ENCODE measurements at places on chromosomes 3 and 15.
A peak's percentile ranks its signal among the peaks of the same experiment; 100 is the strongest.

GRCh38 chr3:100260081-100260684 is 609 bp upstream of the TBC1D23 start:
- no peak for DNase-seq

- DNase-seq = no peak
Measured at GRCh38 chr3:86990734-86991481, at the start of gene VGLL3. Gene VGLL3 (minus strand): TSS chr3:86991149. CDS start chr3:86990743, 406 bp downstream.

- DNase-seq = no peak
Measured at GRCh38 chr15:73753250-73754130, at the start of gene INSYN1. Gene INSYN1 (minus strand): TSS chr15:73753351. CDS start chr15:73751130, 2,221 bp downstream.

DNA sequence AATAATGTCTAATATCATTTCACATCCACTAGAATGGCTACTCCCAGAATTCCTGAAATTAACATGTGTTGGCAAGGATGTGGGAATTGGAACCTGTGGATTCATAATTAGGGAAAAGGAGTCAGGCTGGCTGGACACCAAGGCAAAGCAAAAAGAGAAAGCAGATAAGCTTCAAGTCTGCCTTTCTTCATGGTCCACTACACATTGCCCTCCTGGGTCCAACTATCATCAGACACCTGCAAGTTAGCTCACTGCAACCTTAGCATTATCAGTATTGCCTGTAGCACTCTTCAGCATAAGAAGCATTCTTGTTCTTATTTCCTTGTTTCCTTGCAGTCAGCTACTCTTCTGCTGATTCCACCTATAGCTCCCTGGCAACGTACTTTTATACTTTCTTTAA is 124.3 kb downstream of the ZNF280D start:
- DNase-seq = peak; percentile 27

DNA sequence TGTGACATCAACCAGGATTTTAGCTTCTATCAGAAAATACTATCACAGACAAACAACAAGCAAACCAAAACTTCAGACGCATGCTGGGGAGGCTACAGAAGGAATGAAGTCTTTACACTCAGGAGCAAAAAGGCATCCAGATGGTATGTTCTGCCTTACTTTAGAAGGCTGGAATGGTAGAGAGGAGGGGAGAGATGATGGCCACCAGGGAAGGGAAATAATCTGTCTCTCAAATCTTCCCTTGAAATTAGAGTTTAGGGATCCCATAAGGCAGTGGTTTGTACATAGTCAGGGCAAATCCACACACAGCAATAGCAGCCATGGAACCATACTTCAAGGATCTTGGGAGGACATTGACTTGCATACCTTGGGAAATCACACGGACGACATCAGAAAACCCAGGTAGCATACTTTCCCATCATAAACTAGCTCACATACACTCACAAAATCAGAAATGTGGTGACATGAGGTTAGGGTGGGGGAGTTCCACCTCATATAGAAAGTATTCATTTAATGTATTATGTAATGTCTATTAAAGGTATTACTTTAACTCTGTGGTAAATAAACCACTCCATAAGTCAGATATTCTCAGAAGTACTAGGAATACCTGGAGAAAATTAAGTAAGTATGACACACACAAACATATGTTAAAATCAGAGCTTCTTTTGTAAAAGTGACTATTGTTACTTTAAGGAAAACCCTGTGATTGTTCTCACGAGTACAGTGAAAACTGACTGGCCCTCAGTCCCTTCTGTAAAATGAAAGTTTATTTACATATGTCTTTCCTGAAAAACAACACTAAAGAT is 9.4 kb downstream of the BTLA start:
- peak; percentile 75 for DNase-seq

- no peak for DNase-seq
Measured at GRCh38 chr15:27757052-27757451, 342.1 kb downstream of the OCA2 start.

GRCh38 chr3:121855555-121855954 is 20.5 kb downstream of the EAF2 start:
- no peak for DNase-seq

- no peak for DNase-seq
Measured at GRCh38 chr3:186476541-186476940, 67.6 kb downstream of the CRYGS start.

GRCh38 chr3:59268170-59268569 is 218.3 kb upstream of the CFAP20DC start:
- DNase-seq = no peak

DNA sequence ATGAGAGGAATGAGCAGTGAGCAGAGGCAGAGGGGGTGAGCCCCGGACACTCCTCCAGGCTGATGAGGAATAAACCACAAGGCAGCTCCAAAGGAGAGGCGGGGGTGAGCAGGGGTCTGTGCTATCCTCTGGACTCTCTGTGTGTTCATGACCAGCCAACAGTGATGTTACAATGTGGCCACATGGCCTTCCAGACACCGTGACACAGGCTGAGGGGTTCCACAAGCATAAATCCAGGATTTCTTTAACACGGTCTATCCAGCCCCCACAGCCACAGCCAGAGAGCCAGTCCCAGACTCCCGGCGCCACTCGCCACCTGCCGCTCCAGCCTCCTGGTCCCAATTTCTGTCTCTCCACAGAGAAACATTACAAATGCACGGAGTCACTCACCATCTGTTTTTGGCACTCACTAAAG is 24.4 kb downstream of the XXYLT1 start:
- no peak for DNase-seq

GRCh38 chr3:124818398-124819091 is 68.6 kb downstream of the ITGB5 start:
- DNase-seq = no peak

DNA sequence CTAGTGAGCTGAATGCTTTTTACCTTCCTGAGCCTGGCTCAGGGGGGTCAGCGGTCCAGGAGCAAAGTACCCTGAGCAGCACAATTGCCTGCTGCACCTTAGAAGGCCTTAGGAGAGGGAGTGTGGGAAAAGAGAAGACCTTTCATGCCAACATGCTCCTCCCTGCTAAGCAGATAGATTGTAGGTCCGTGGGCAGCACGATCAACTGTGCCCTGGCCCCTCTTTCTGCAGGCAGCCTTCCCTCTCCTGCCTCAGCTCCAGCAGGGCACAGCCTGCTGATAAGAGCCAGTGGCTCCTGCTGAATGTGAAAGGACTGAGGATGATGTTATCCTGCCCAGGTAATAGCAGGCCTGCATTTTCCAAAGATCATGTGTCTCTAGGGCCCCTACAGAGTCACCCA is 4.1 kb downstream of the CORO2B start:
- DNase-seq = no peak
